NCI-H524 treated with DMSO at 0.1 percent for 48 hours (cell line): ENCODE measurements at places on chromosomes 5 and 9.

DNA sequence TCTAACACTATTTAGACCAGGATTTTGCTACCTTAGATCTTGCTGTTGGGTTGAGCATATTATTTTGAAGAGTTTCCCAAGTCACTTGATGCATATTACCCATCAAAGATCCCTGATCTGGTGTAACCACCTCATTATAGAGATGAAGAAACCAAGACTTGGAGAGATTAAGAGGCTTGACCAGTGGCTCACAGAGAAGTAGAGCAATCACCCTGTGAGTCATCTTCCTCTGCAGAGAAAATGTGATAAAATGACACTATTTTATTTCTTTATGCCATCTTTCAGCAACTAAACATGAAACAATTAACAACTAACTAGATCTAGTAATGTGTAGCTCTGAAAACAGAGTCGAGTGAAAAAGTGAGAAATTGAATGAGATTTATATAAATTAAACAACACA is 76.1 kb downstream of the KIF4B start:
- no peak for DNase-seq

- no peak for DNase-seq
Observed at GRCh38 chr9:4402501-4402900, 87.8 kb upstream of the SLC1A1 start.

DNA sequence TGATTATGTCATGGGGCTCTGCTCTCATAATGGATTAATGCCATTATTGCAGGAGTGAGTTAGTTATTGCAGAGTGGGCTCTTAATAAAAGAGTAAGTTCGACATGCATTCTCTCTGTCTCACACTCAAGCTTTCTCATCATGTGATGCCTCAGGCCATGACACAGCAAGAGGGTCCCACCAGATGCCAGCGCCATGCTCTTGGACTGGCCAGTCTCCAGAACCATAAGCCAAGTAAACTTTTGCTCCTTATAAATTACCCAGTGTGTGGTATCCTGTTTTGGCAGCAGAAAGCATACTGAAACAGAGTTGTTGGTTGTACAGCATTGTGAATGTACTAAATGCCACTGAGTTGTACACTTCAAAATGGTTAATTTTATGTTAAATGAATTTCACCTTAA is 138.1 kb downstream of the MYO10 start:
- no peak for DNase-seq

- DNase-seq: no peak
Observed at GRCh38 chr9:85344901-85345300, 396.9 kb downstream of the AGTPBP1 start.

DNA sequence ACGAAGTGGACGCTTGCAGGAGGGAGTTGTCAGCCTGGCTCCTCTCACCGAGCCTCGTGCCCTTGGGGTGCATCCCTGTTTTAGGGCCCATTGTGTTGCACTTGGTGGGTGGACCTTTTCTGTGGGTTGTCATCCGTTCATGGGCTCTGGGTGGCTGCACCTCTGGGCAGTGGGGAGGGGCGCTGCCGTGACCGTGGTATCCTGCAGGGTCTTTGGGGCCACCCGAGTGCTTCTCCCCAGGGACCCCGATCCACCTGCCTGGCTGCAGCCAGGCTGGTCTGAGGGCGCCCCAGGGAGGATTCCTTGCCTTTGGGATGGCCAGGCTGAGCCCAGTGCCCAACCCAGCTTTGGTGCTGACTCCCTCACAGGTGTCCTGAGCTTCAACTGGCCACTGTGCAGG is 41.0 kb upstream of the UBAC1 start:
- no peak for DNase-seq

DNA sequence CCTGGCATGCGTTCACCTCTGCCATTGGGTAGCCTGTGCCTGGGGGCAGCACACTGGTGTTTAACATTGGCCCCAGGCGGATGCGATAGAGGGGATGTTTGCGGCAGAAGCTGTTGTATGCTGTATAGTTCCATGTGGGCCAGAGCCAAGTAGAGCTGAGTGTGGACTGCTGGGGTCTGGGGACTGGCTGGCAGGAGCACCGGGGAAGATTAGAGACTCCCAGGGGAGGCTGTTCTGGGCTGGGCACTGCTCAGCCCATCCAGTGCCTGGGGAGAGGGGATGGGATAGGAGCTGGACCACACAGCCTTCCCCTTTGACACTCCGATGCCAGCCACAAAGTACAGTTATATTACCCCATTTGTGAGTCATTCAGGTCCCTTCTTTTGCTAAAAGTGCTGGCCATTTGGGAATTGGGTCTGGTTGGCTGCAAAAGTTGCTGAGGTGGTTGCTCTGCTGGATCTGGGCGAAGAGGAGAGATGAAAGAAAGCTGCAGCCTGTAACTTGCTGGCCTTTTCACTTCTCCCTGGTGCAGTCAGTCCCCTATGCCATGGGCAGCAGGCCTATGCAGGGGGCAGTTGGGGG is 73.8 kb downstream of the RGS3 start:
- no peak for DNase-seq

- DNase-seq: no peak
Observed at GRCh38 chr5:168578538-168579487, at the start of gene PANK3. PANK3 (minus strand) TSS chr5:168579368; CDS start chr5:168579283, 85 bp downstream.

- DNase-seq: no peak
Observed at GRCh38 chr9:105497704-105498103, 49.9 kb downstream of the FSD1L start.

DNA sequence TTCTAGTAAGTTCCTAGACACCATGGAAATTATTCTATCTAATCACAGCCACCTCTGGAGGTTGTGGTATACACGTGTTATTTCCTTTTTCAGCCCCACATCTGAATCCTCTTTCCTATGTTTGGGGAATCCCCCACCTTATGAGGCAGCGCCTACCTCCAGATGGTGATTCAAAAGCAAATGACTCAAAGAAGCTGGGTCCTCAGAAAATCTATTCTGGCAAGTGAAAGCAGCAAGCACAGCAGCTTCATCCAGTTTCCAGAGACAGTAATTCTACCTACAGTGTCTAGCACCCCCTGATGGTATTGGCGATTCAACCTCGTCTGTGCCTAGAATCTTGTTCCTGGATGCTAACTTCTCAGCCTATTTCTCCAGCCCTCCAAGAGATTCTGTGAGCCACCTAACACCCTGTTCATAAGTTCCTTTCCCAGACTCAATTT is 43.0 kb downstream of the STRBP start:
- DNase-seq: no peak

DNA sequence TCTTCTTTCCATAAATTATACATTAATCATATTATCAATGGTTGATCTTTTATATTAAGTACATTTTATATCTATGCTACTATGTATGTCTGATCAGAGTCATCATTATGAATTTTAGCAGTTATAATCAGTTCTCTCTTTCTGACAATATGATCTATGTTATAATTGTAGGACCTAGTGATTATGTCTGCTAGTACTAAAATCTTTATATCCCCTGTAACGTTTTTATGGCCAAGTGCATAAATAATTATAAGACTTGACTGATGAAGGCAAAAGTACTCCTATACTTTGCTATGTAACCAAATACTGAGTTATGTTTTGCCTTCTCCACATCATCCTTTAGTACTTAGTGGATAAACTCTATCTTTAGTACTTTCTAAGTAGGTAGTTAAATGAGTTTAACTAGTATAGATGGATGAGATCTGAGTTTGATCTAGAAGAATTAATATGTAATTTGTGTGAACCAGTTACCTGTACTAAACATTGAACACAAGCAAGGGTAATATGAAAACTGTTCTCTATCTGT is 75.4 kb downstream of the SLF1 start:
- no peak for DNase-seq

GRCh38 chr9:110874963-110875674 is 163.2 kb downstream of the LPAR1 start:
- no peak for DNase-seq

DNA sequence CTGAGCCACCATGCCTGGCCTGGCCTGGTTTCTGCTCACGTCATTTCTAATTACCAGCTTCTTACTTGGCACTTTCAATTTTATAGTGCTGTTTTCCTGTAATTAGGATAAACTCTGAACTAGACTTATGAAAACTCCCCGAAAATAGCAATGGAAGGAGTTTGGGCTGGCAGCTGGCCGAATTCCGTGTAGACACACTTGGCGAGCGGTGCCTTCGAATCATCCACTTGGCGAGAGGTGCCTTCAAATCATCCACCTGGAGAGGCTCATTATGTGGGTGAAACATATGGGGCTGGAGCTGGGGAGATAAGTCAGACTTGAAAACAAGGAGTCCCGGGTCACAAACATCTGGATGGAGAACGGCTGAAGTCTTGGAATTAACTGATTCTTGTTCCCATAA is 203.7 kb downstream of the ROR2 start:
- DNase-seq: peak; percentile 25

GRCh38 chr9:14354201-14354600 is 40.3 kb upstream of the NFIB start:
- no peak for DNase-seq

DNA sequence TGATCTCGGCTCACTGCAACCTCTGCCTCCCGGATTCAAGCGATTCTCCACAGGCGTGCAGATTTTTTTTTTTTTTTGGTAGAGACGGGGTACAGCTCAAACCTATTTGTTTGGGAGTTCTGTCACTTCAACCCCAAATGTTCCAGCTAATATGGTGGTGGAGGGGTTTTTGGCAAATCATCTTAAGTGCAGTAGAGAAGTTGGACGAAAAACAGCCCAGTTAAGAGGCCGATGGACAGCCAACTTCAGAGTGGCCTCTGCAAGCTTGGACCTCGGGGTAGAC is 756 bp upstream of the PRR7 start:
- no peak for DNase-seq

DNA sequence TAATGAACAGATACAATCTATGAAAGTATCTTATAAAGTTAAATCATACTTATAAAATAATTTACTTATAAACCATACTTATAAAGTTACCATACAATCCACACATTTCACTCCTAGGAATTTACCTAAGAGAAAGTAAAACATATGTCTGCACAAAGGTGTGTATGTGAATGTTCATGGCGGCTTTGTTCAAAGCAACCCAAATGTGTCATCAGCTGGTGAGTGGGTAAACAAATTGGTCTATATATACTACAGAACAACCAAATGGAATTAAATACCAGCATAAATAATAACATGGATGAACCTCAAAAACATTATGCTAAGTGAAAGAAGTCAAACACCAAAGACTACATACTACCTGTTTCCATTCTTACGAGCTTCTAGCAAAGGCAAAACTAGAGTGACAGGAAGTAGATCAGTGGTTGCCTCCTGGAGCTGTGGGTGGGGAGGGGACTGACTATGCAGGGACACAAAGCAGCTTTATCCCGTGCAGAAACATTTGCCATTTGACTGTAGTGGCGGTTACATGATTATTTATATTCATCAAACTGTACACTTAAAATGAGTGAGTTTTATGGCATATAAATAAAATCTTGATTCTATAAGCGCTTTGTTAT is 10.6 kb downstream of the TRAF1 start:
- DNase-seq: no peak
